ENCODE measurements at places on chromosomes 11 and 22.

DNA sequence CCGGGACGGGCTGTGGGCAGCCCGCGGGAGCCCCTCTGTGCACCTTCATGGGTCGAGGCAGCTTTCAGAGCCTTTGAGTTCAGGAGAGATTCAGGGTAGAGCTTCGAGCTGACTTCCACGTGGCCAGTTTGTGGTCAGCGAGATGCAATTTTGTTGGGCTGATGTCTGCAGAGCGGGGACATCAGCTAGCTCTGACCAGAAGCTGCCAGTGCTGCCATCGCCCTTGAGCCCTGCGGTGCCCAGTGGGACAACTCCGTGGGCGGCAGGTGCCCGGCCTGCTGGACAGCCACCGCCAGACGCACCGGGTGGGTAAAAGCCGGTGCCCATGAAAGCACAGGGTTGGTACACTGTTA lies 719 bp downstream of the TALDO1 start:
- DNase-seq, result no peak

GRCh38 chr11:68842427-68843051 lies 823 bp upstream of the CPT1A start:
- DNase-seq, result peak; percentile 13

- DNase-seq, result no peak
Measured at GRCh38 chr11:2251138-2251537, 19.2 kb downstream of the ASCL2 start.

DNA sequence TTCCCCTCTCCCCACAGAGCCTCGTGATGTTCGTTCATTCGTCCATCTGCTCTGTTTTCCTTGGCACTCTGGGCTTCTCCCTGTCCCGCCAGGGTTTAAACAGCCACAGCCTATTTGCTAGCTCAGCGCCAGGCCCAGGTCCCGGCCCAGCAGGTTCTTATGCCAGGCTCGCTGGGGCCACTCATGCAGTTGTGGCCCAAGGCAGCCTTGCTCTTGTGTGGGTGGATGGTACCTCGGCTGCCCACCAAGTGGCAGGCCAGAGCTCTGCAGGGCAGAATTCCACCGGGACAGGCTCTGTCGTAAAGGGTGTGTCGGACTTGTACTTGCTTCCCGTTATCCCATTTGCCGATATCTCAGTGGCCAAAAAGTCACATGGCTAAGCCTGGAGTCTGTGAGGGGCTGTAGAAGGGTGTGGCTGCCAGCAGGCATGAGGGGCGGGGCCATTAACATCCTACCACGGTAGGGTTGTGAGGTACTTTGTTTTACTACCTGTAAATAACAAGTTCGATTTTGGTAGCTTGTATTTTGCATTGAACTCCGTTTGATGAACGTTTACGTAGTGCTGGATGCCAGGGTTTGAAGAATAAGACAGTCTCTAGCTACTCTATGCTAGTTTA lies 7.9 kb downstream of the FAM118A start:
- peak; percentile 9 for DNase-seq
